ENCODE measurements at places on chromosomes 6 and 20. TPM values are rescaled to one million over a fixed set of nuclear protein-coding genes. Genes with fewer than 3 reads are reported as not detected.

GRCh38 chr6:144590532-144590931, 305.4 kb downstream of the UTRN start:
- no peak for DNase-seq
- H3K4me3 ChIP-seq: no peak overlapping the region
- H3K27me3 ChIP-seq: no peaks in the 10 kb centered on the region
- no peak overlapping the region for H3K27ac ChIP-seq
- no peaks in the 10 kb centered on the region for H3K36me3 ChIP-seq

Gene AVP
- not detected for total RNA-seq

Gene RNF8
- total RNA-seq: 16.6 TPM

DNA sequence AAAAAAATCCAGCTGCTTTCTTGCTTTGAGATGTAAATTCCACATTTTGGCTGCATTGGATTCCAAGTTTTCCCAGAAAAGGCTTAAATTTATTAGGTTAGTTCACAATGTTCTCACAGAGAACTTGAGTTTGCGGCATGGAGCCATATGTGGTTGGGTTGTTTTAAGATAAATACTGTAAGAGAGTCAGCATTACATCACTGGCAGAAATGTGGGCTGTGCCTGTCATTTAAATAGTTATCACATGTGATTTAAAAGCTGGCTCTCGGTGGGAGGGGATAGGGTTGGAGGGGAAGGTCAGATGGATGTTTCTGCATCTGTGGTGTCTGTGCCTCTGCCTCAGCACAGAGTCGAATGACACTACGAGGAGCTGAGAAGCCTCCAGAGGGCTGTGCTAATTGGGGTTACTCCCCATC, 73.8 kb upstream of the SCP2D1 start:
- H3K36me3 ChIP-seq: no peaks in the 10 kb centered on the region
- H3K27me3 ChIP-seq: no peaks in the 10 kb centered on the region
- H3K27ac ChIP-seq: no peak overlapping the region
- H3K4me3 ChIP-seq: peak overlapping the region; percentile 27
- DNase-seq: no peak

GRCh38 chr6:85451565-85452306, 1.9 kb downstream of the NT5E start:
- no peaks in the 10 kb centered on the region for H3K27me3 ChIP-seq
- no peak for DNase-seq
- H3K4me3 ChIP-seq: peak overlapping the region; percentile 81
- H3K27ac ChIP-seq: peak overlapping the region; percentile 93
- no peaks in the 10 kb centered on the region for H3K36me3 ChIP-seq
- peaks cover 4% of the 10 kb centered on the region for H3K4me1 ChIP-seq
